ENCODE measurements at places on chromosomes 11 and 22. TPM values are rescaled to one million over a fixed set of nuclear protein-coding genes. Genes with fewer than 3 reads are reported as not detected.

The BDNF gene
- total RNA-seq = 0.08 TPM

The MGAT3 gene
- total RNA-seq = 8.5 TPM

DNA sequence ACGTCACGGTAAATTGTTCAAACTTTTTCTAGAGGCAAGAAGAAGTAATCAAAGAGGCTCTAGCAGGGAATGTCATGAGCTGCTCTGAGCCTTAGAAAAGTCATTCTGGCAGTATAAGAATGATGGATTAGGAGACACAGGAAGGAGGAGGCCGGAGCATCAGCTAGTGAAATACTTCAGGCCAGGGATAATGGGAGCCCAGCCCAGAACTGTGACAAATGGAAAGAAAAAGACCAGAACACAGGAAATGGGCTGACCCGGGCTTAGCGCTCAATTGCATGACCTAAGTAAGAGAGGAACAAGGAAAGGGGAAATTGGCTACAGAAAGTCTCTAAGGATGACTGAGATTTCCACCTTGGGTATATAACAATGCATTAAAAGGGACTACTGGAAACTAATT lies 108.6 kb downstream of the LARGE1 start:
- no peaks in the 10 kb centered on the region for H3K27me3 ChIP-seq
- no peak overlapping the region for H3K4me3 ChIP-seq
- H3K36me3 ChIP-seq = no peaks in the 10 kb centered on the region
- no peaks in the 10 kb centered on the region for H3K4me1 ChIP-seq

The GLB1L3 gene
- total RNA-seq = 2.4 TPM

The KCNQ1OT1 gene
- 5.2 TPM for total RNA-seq

Data from endodermal cell (in vitro differentiated cells).